GM13977 (cell line): ENCODE measurements at places on chromosomes 12 and 14.
A peak's percentile ranks its signal among the peaks of the same experiment; 100 is the strongest.

DNA sequence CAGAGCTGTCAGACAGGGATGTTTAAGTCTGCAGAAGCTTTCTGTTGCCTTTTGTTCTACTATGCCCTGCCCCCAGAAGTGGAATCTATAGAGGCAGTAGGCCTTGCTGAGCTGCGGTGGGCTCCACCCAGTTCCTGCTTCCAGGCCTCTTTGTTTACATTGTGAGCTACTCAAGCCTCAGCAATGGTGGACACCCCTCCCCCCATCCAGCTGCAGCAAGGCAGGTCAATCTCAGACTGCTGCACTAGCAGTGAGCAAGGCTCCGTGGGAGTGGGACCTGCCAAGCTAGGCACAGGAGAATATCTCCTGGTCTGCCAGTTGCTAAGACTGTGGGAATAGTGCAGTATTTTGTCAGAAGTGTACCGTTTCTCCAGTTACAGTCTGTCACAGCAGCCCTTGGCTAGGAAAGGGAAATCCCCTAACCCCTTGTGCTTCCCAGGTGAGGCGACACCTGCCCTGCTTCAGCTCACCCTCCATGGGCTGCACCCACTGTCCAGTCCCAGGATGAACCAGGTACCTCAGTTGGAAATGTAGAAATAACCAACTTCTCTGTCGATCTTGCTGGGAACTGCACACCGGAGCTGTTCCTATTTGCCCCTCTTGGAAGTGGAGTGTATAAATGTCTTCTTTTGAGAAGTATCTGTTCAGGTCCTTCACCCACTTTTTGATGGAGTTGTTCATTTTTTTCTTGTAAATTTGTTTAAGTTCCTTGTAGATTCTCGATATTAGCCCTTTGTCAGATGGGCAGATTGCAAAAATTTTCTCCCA is 213.5 kb upstream of the SLC38A2 start:
- DNase-seq = no peak

- DNase-seq = no peak
Measured at GRCh38 chr12:80761838-80762237, 45.1 kb downstream of the MYF5 start.

DNA sequence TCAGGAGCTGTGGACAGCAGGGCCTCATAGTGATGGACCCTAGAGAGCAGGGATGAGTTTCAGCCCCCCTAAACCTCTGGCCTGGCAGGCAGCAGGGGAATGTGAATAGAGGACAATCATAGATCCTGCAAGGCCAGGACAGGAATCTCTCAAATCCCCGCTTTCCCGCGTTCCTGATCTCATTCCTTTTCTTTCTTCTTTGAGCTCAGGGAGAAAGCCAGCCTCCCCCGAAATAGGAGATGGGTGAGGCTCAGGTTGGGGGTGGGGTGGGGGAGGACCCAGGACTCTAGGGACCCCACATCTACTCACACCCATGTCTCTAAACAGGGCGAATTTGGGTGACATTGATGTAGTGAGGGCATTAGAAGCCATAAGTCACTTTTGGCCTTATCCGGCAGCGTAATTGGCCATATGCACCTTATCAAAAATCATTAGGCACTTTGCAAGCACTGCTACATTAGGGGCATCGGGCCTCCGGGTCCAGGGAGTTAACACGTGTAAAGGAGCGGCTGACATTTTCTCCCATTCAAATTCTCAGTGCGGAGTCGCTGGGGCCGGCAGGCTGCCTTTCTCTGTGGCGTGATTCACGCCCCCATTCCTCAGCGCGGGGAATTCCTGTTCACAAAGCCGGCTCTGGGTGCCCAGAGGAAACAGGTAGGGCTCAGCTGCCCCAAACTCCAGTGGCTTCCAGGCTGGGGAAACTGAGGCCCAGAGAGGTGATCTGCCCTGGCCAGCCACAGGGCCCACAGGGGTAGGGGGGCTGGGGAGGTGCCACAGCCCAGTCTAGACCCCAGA is 1.5 kb downstream of the LHX5 start:
- peak; percentile 37 for DNase-seq

DNA sequence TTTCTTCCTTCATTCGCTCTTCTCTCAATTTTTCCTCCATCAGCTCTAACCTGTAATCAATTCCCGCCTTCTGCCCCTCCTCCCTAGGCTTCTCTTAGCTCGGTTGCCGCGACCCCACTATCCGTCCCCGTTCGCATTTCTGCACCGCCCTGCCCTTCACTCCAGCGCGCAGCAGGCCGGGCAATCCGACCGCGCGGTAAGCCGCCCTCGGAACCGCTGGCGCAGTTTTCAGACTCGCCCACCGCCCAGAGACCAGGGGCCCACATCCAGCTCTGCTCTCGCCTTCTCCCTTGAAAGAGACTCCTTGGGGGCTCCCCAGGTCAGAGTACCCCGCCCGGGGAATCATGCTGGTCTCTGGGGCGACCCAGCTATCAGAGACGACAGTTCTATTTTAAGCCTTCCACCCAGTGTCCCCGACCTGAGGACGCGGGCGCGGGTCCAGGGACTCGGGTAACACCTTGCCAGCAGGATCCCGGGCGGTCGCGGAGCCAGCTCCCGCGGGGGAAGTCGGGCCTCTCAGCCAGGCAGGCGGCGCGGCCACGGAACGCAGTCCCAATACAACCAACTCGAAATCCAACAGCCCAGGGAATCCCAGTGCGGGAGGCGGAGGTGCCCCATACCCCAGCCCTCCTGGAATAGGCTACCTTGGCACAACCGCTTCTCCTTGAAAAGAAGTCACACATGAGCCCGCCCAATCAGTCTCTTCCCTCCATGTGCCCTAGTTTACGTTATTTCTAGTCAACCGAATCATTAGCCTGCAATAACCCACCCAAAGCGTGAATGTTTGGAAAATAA is 5.7 kb upstream of the SLC38A4 start:
- DNase-seq = no peak

GRCh38 chr14:93720076-93720815 is 68.0 kb downstream of the PRIMA1 start:
- no peak for DNase-seq

- no peak for DNase-seq
Measured at GRCh38 chr14:72513965-72514659, 379.8 kb downstream of the DPF3 start.

GRCh38 chr12:7645395-7646177 is 20.1 kb downstream of the APOBEC1 start:
- DNase-seq = peak; percentile 69

- DNase-seq = no peak
Measured at GRCh38 chr12:115096588-115097397, 412.8 kb upstream of the TBX3 start.

- DNase-seq = no peak
Measured at GRCh38 chr14:30698463-30698862, 76.3 kb downstream of the SCFD1 start.

DNA sequence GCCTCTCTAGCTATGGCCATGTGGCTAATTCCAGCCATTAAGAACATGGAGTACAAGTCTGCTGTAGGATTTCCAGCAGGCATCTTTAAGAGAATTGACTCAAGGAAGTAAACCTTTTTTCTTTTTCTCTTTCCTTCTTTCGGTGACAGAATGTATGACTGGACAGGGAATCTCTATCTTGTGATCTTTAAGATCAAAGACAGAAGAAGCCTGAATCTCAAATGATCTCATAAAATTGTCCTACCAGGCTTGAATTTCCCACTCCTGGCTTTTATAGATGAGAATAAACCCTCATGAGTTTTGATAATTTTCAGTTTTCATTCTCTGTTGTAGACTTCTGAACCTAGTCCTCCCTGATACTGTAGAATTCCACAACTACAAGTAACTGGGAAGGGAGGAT is 11.4 kb downstream of the DUSP6 start:
- no peak for DNase-seq

DNA sequence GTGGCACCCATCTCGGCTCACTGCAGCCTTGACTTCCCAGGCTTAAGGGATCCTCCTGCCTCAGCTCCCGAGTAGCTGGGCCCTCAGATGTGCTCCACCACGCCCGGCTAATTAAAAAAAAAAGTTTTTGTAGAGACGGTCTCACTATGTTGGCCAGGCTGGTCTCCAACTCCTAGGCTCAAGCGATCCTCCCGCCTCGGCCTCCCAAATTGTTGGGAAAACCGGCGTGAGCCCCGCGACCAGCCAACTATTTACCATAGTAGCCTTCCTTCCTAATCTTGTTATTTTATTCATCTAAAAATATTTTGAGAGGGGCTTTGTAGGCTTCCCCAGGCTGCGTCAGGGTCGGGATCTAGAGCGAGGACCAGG is 25.4 kb upstream of the YY1 start:
- no peak for DNase-seq

- peak; percentile 37 for DNase-seq
Measured at GRCh38 chr14:81565441-81566290, 32.0 kb upstream of the SEL1L start.
